Large intestine (tissue), 12 donors: ENCODE measurements at places on chromosomes 7 and 10.

- no peaks in the 10 kb centered on the region for H3K4me1 ChIP-seq
- DNase-seq = no peak
- H3K36me3 ChIP-seq = no peaks in the 10 kb centered on the region
- H3K27me3 ChIP-seq = no peaks in the 10 kb centered on the region
- no peak overlapping the region for H3K27ac ChIP-seq
- no peak overlapping the region for H3K4me3 ChIP-seq
Observed at GRCh38 chr10:52993109-52993508, 220.5 kb upstream of the MBL2 start.

- H3K27ac ChIP-seq = no peak overlapping the region
- no peak for DNase-seq
- no peaks in the 10 kb centered on the region for H3K36me3 ChIP-seq
- no peak overlapping the region for H3K4me3 ChIP-seq
- peaks cover under 1% of the 10 kb centered on the region for H3K4me1 ChIP-seq
Observed at GRCh38 chr7:48637382-48637781, 287.0 kb upstream of the CDC14C start.

GRCh38 chr7:77199013-77199966 is at the start of gene FGL2:
TSS of gene FGL2 (minus strand) at chr7:77199819. CDS start at chr7:77199793, 26 bp downstream.
- H3K36me3 ChIP-seq = no peaks in the 10 kb centered on the region
- H3K4me3 ChIP-seq = peak within 1 kb of the TSS; percentile 47
- no peaks in the 10 kb centered on the region for H3K27me3 ChIP-seq
- DNase-seq = no peak
- peak within 1 kb of the TSS; percentile 81 for H3K27ac ChIP-seq
- peaks cover 24% of the 10 kb centered on the region for H3K4me1 ChIP-seq

GRCh38 chr10:11874568-11875493 is 51.7 kb downstream of the PROSER2 start:
- no peak overlapping the region for H3K4me3 ChIP-seq
- H3K4me1 ChIP-seq = peaks cover 46% of the 10 kb centered on the region
- H3K36me3 ChIP-seq = no peaks in the 10 kb centered on the region
- no peaks in the 10 kb centered on the region for H3K27me3 ChIP-seq

DNA sequence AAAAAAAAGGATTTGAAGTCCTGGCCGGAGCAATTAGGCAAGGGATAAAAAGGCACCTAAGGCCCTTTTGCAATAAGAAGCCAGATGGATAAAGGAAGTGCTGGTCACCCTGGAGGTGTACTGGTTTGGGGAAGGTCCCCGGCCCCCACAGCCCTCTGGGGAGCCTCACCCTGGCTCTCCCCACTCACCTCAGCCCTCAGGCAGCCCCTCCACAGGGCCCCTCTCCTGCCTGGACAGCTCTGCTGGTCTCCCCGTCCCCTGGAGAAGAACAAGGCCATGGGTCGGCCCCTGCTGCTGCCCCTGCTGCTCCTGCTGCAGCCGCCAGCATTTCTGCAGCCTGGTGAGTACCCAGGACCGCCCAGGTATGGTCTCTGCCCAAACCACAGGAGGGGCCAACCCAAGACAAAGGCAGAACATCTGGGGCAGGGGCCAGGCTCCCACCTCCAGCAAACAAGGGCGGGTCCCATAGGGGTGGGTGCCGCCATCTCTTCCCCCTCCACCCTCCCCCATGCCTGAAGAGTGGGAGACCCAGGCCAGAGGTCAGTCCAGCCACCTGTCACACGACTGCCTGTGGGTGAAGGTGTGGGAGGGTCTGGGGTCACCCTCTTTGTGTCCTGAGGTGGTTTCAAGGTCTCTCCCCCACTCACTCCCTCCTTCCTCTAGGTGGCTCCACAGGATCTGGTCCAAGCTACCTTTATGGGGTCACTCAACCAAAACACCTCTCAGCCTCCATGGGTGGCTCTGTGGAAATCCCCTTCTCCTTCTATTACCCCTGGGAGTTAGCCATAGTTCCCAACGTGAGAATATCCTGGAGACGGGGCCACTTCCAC is at the start of gene PILRB:
PILRB (plus strand) TSS at position 91 of the 830 bp plus-strand sequence; CDS start at position 277, 186 bp downstream.
- no peaks in the 10 kb centered on the region for H3K27me3 ChIP-seq
- H3K4me3 ChIP-seq = no peak within 1 kb of the TSS
- H3K36me3 ChIP-seq = peaks cover 84% of the 10 kb centered on the region
- no peak for DNase-seq

- no peak overlapping the region for H3K27ac ChIP-seq
- H3K27me3 ChIP-seq = no peaks in the 10 kb centered on the region
- no peak overlapping the region for H3K4me3 ChIP-seq
Observed at GRCh38 chr7:80699045-80699638, 60.7 kb downstream of the CD36 start.

- no peak overlapping the region for H3K27ac ChIP-seq
- H3K27me3 ChIP-seq = no peaks in the 10 kb centered on the region
- DNase-seq = no peak
- no peaks in the 10 kb centered on the region for H3K4me1 ChIP-seq
- no peaks in the 10 kb centered on the region for H3K36me3 ChIP-seq
Observed at GRCh38 chr10:2938869-2939268, 128.5 kb upstream of the PFKP start.

DNA sequence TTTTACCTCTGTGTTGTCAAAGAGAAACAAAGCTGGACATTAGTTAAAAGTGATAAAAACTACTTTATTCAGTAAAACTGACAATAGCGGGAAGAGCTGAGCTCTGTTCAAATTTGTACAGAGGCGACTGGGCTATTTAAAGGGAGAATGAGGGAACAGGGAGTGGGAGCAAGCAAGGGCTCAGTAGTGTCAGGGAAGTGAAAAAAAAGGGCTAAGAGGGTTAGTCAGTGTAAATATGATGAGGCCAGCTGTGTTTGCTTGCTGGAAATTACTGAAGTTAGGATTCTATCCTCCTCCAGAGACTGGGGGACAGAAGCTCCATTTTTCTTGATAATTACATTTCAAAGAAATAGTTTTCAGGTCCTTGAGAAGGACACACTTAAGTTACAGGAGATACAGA is 232.5 kb downstream of the SH2D4B start:
- H3K36me3 ChIP-seq = no peaks in the 10 kb centered on the region
- DNase-seq = no peak
- H3K27me3 ChIP-seq = no peaks in the 10 kb centered on the region
- no peaks in the 10 kb centered on the region for H3K4me1 ChIP-seq
- no peak overlapping the region for H3K27ac ChIP-seq

GRCh38 chr7:101954499-101954898 is 137.1 kb downstream of the CUX1 start:
- H3K27me3 ChIP-seq = no peaks in the 10 kb centered on the region
- no peak overlapping the region for H3K4me3 ChIP-seq
- no peak overlapping the region for H3K27ac ChIP-seq
- DNase-seq = no peak
- H3K4me1 ChIP-seq = no peaks in the 10 kb centered on the region
- H3K36me3 ChIP-seq = no peaks in the 10 kb centered on the region

- no peaks in the 10 kb centered on the region for H3K27me3 ChIP-seq
- peaks cover 3% of the 10 kb centered on the region for H3K36me3 ChIP-seq
- no peak overlapping the region for H3K27ac ChIP-seq
- H3K4me3 ChIP-seq = no peak overlapping the region
- no peak for DNase-seq
- H3K4me1 ChIP-seq = no peaks in the 10 kb centered on the region
Observed at GRCh38 chr7:2000153-2000687, 232.5 kb downstream of the MAD1L1 start.

DNA sequence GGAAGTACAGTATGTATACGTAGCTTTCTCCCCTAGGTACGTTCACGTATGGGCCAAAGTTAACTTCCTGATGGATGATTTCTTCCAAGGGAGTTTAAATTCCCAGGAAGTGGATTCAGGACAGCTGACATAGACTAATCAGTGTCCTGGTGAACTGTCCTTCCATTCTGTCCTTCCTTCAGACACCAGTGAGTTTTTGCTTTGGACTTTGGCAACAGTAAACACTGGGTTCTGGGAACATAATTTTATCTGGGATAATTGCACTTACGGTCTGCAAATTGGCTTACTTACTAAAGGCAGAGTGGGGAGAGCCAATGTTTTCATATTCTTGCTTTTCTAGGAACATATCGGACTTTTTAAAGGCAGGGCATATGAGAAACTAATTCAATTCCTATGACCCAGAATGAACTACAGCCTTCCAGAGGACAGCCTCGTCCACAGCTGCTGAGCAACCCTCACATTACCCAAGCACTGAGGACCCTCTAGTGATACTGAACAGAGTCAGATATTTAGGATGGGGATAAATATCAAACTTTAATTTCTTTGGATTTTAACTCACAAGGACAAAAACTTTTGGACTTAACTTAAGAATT is 97.9 kb downstream of the RAB18 start:
- H3K27ac ChIP-seq = no peak overlapping the region
- H3K36me3 ChIP-seq = no peaks in the 10 kb centered on the region
- DNase-seq = no peak
- H3K4me3 ChIP-seq = no peak overlapping the region

DNA sequence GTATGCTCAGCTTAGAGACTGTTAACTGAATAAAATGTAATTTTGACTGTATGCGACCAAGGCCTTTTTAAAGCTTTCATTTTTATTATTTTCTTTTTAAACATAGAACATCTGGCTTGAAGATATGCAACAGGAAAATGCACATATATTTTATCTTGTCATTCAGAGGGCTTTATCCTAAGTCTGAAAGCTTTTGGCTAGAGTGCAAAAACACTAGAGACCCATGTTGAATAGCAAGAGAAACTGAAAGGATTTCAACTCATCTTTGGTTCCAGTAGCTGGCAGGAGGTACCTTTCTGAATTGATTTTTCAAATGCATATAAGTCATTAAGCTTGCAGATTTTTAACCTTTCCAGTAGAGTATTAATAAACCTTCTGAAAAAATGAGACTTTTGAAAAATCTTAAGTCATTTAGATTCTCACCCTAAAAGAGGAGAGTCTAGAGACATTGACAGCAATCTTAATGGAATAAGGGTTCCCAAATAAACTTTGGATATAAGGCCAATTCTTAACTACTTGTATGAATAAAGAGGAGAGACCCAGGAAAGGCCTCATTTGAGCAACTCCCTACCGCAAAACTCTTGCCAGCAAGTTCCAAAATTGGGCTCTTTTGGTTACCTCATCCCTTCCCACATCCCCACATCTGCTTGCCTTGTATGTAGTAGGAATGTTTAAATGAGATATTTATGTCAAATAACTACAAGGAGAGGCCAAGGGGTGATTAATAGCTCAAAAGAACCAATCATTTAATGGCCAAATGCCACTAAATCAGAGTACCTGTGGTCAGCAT is 454.4 kb downstream of the HTR7 start:
- H3K36me3 ChIP-seq = no peaks in the 10 kb centered on the region
- no peak overlapping the region for H3K4me3 ChIP-seq
- no peaks in the 10 kb centered on the region for H3K4me1 ChIP-seq
- no peak overlapping the region for H3K27ac ChIP-seq
- DNase-seq = no peak
- H3K27me3 ChIP-seq = no peaks in the 10 kb centered on the region

DNA sequence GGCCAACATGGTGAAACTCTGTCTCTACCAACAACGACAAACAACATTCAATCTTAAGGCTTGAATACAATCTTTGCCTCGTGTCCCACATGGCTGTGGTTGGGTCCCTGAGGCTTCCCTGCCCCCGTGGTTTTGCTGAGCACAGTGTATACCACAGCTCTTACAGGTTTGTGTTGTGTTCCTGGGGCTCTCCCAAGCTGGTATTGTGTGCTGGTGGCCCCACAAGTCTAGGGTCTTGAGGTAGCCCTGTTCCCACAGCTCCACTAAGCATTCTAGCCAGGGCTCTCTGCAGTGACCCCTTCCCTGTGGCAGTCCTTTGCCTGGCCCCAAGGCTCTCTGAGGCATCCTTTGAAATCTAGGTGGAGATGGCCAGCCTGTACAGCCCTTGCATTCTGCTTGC is 68.0 kb upstream of the CCNY start:
- no peaks in the 10 kb centered on the region for H3K36me3 ChIP-seq
- peak overlapping the region; percentile 86 for H3K27ac ChIP-seq
- no peaks in the 10 kb centered on the region for H3K27me3 ChIP-seq
- DNase-seq = no peak
- peaks cover 19% of the 10 kb centered on the region for H3K4me1 ChIP-seq
- H3K4me3 ChIP-seq = no peak overlapping the region

DNA sequence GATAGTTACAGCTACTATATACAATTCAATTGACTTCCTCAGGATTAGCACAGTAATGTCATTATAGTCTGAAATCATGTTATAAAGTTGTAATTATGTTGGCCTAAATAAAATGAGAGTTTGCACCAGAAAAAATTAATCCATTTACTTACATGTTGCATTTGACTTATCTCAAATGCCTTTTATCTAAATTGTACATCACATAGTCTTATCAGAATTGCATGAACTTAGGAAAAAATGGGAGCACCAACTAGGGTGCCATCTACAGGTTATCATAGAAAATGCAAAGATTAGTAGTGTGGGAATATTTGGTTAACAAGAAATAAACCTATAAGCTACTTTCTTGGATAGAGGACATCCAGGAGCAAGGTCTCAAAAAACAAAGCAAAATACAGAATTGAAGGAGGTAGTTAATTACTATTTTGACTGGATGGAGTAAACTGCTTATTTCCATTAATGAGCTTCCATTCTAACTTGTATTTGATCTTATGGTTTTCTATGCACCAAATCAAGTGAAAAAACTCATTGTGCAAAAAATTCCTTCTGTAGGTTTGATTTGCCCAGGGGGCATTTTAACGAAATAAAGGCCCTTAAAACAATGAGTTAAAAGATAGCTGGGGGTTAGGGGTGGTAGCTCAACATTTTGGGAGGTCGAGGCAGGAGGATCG is 60.0 kb upstream of the ORC5 start:
- H3K4me1 ChIP-seq = no peaks in the 10 kb centered on the region
- no peak overlapping the region for H3K4me3 ChIP-seq
- H3K36me3 ChIP-seq = no peaks in the 10 kb centered on the region
- H3K27ac ChIP-seq = no peak overlapping the region
- no peaks in the 10 kb centered on the region for H3K27me3 ChIP-seq
- no peak for DNase-seq

DNA sequence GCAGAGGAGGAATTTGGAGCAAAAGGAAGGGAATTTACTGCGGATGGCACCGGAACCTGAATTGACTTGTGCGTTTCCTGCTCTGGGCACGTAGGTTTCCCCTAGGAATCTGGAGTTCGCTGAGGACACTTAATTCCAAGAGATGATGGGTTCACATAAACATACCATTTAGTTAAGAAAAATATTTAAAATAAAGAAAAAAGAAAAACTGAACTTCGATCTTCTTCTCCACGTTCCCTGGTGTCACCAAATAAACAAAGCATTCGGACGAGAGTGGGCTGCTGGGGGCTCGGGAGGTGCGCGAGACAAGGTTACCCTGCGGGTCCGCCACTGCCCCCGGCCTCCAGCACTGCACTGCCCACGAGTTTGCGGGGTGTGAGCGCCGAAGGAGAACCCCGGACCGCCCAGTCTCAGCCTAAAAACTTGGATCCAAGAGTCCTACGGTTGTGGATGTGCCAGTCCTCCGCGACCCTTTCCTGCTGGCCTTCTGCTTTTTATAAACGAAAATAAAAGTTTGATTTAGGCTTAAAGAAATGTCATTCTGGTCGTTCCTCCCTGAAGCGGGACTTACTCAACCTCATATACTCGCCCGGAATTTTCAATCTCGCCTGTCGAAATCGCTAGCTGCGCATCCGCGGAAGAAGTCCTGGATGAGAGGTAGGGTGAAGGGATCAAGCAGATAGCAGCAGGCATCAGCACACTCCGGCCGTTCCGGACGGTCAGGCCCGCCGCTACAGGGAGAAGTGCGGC is 30.3 kb downstream of the SKIDA1 start:
- DNase-seq = no peak
- peak overlapping the region; percentile 74 for H3K4me3 ChIP-seq
- no peaks in the 10 kb centered on the region for H3K4me1 ChIP-seq
- no peak overlapping the region for H3K27ac ChIP-seq
- no peaks in the 10 kb centered on the region for H3K36me3 ChIP-seq
- peaks cover 41% of the 10 kb centered on the region for H3K27me3 ChIP-seq
